Hematopoietic multipotent progenitor cell treated with erythropoietin and hydrocortisone succinate and interleukin-3 and kit ligand, for 17 days (in vitro differentiated cells): ENCODE measurements at places on chromosomes 4 and X.

GRCh38 chr4:144421839-144422565 lies 224.0 kb upstream of the HHIP start:
- no peak for DNase-seq

DNA sequence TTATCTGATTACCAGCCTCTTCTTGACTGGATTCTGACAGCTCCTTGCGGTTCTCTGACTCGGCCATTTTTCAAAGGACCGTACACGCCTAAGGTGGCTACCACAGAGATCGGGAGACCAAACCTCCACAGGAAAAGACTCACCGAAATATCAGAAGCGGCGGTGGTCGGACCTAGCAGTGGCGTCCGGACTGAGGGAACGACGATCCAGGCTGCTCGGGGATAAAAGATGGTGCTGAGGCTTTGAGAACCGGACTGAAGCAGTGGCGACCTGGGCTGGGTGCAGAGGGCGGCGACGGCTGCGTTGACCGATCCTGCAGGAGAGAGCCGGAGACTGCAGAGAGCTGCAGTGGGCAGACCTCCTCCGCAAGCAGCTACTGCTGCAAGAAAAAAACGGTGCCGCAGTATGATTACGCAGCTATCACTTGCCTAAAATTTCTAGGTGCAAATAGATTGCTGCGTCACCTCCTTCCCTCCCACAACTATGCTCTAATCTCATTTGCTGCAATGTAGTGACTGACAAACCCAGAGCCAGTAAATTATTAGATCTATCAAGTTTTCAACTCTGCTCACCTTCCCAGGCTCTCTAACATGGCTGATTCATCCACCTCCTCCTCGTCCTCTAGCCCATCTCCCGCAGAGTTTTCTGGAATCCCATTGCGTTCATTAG lies at the start of gene NAP1L2:
TSS of gene NAP1L2 (minus strand) at position 426 of the 669 bp plus-strand sequence. CDS start at position 67, 359 bp downstream.
- DNase-seq, result no peak

- DNase-seq, result no peak
These were observed 913 bp upstream of the SMIM10L2A start for GRCh38 chrX:135420831-135421230.

DNA sequence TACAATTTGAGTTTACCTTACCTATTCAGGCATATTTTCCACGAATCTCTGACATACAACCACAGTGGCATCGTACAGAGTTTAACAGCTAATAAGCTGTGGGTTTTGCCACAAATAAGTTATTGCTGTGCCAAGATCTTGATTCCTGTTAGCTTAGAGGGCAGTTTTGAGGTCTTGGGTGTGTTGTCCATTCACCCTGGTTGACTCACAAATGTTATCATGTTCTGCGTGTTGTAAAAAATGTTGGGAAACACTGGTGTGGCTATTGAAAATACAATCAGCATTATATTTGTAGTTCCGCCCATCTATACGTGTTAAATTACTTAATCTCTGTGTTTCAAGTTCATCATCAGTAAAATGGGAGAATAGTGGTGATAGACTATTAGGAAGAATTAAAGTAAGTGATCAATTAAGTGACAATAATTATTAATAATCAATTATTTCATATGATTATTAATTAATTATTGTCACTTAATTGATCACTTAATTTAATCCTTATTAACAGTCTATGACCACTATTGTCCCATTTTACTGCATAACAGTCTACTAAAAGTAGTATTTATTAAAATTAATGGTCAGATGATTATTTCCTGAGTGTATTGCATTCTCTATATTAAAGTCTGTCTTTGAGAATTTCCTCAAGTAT lies 96.3 kb downstream of the TMA16 start:
- DNase-seq, result no peak

DNA sequence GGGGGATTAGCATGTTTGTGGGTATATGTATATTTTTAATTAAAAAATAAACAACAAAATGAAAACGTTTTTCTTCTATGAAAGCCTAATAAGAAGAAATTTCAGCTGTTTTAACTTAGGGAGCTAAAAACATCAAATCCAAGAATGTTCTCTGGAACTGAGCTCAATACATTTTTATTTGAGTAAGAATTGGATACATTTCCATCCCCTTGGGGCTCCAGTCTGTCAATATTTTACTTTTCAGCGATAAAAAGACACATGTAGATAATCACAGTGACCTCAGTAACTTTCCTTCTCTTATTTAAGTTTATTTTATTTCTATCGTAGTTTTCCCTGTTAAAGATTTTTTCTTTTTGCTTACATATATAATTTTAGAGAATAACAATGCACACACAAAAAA lies 59.3 kb downstream of the ELOVL6 start:
- DNase-seq, result no peak

GRCh38 chr4:133513901-133514300 lies 364.8 kb downstream of the PCDH10 start:
- no peak for DNase-seq

DNA sequence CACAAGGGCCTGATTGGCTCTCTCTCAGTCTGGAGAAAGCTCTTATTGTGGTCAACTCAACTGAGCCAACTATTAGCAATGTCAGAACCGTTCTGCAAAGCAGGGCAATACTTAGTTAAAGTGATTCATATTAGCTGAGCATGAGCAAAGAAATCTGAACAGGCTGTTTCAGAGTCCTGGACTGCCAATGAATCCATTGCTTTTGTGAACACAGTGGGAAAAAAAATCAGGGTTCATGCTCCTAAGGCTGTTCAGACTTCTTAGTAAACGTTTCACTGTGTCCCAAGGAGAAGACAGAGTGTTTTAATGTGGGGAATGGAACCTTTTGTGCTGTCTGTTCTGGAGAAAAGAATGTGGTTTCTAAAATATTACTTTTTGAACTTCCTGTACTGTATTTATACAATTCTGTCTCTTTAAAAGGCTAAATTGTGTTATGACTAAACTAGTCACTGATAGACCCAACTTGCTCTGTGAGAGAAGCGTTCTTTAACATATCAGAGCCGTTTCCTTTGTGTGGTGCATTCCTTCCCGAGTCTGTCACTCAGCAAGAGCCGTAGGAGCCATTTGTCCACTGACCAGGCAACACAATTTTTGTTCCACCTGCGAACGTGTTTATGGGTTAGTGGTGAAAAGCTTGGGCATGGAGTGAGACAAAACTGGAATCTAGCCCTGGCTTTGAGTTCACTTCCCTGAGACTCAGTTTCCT lies 366.1 kb downstream of the FBXO8 start:
- no peak for DNase-seq

DNA sequence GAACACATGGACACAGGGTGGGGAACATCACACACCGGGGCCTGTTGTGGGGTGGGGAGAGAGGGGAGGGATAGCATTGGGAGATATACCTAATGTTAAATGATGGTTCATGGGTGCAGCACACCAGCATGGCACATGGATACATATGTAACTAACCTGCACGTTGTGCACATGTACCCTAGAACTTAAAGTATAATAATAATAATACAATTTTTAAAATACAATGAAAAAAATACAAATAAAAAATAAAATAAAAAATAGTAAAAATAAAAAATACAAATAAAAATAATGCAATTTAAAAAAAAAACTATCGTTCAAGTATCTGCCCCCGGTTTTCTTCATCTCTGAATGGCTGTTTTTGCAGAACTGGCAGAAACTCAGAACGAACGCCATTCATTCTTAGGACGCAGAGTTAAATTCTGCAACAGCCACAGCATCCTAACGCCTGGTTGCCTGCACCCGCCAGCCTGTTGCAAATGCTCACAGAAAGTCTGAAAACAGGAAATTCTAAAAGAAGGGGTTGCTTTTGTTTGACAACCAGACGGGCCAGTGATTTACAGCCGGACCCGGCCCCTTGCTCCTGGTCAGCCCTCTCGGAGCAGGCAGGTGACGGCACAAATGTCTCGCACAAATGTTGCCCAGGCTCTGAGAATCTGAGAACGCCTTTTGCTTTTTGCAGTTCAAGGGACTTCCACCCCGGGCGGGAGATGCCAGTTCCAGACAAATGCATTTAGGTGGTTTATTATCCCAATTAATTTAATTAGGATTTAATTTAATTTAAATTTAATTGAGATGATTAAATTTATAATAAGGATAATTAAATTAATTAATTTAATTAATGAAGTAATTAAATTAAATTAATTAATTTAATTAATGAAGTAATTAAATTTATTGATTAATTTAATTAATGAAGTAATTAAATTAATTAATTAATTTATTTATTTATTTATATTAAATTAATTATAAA lies 47.8 kb downstream of the CRLF2 start:
- no peak for DNase-seq

DNA sequence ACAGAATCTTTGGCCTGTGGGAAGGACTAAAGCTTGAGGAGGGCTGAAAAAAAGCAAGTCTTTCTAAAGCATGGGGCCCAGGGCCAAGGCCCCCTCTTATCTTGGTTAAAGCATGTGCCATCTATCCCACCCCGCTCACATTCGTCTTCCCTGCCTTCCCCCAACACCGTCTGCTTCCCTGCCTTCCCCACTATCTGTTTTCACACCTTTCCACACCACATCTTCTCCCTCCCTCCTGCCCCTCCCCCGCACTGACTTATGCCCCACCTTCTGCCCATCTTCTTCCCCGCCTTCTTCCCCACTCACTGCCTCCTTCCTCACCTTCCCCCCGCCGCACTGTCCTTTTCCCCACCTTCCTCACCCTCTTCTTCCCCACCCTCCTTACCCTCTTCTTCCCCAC lies 890 bp upstream of the NAP1L5 start:
- no peak for DNase-seq

- DNase-seq, result no peak
These were observed 5.7 kb upstream of the SCOC start for GRCh38 chr4:140367738-140368137.

DNA sequence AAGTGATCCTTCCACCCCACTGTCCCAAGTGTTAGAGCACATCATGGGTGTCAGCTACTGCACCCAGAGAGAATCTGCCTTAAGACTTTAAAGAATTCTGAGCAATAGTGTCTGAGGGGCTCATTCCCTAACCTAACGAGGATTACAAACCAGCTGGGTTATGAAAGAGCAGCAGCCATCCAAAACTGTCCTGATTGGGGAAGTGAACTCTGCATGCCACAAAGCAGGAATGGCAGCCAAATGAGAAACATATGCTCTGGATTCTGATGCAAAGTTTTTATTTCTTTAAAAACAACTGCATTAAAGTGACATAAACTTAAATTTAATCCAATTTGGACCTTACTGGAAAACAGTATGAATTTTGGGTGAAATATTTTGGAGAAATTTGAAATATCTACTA lies 103.2 kb downstream of the ANXA3 start:
- no peak for DNase-seq

DNA sequence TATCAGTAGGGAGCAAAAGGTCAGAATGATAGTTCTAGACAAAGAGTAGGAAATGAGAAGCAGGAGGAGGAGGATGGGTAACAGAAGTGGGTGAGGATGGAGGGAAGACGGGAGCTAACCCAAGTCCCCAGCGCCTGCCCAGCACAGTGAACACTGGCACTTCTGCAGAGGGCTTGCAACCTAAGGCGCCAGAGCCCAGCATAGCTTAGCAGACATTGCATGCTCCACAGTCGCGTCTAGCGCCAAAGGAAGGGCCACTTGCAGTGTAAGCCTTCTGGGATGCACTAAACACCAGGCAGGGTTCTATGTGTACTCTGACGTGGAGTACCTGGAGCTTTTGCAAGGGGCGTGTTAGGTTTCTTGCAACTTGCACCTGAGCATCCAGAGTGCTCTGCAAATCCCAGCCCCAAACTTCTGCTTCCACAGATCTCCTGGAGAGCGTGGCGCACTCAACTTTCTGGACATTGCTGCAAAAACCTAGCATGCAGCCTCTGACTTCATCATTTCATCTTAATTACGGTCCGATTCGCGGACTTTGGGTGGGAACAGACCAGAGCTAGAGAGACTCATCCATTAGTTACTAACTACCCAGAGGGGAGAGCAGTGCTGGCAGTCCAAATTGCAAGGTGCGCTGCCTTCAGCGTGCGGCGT lies 46.5 kb upstream of the NKAP start:
- DNase-seq, result no peak

DNA sequence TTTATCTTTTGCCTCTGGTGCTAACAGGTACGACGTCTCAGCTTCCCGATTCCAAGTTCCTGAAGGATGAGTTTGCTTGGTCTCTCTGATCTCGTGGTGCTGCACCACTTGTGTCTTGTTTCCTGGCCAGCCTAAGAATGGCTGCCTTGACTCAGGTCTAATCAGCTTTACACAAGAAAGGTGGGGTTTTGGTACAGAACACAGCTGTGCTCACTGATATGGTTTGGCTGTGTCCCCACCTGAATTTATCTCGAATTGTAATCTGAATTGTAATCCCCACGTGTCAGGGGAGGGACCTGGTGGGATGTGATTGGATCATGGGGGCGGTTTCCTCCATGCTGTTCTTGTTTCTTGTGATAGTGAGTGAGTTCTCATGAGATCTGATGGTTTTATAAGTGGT lies 305.3 kb upstream of the NOCT start:
- no peak for DNase-seq

DNA sequence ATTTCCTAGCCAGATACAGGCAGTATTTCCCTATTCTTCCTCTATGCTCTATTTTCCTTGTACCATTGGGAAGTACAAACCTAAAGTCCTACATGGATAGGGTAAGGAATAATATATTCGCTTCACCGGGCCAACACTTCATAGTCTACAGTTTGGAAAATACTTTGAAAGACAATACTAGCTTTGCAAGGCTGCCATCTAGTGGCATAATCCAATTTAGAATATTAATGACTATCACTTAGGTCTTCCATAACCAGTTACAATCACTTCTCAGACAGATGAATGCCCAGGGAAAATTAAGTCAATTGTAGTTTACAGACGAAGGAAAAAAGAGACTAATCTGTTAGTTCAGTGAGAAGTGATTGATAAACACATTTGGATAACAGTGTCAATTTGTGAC lies 141.0 kb upstream of the FAM47C start:
- DNase-seq, result peak; percentile 3
